ENCODE measurements at places on chromosomes 13 and 19. TPM values are rescaled to one million over a fixed set of nuclear protein-coding genes. Genes with fewer than 3 reads are reported as not detected.

Gene N4BP2L1
- polyA plus RNA-seq: 19.3 TPM

Gene CD209
- polyA plus RNA-seq: 1.4 TPM

Gene ZSCAN4
- polyA plus RNA-seq: not detected

Gene KCNN1
- 4.2 TPM for polyA plus RNA-seq

Gene ANKLE1
- polyA plus RNA-seq: 0.44 TPM

Gene ARHGAP35
- polyA plus RNA-seq: 48.4 TPM

Gene ZNF525
- 12.7 TPM for polyA plus RNA-seq

Gene CYP4F12
- polyA plus RNA-seq: 0.61 TPM

Gene NECTIN2
- polyA plus RNA-seq: 157 TPM

Gene LIM2
- 0.18 TPM for polyA plus RNA-seq

Gene EPS8L1
- polyA plus RNA-seq: 47.5 TPM

Gene HNRNPA1L2
- polyA plus RNA-seq: 23.8 TPM

Gene RGL3
- 47.6 TPM for polyA plus RNA-seq

Gene OR7D2
- polyA plus RNA-seq: not detected

Gene NAPA
- 160 TPM for polyA plus RNA-seq

Gene RETN
- 1.3 TPM for polyA plus RNA-seq

Gene FAAP24
- polyA plus RNA-seq: 3.8 TPM

Gene ZNF586
- 20.8 TPM for polyA plus RNA-seq

Gene KL
- 54.7 TPM for polyA plus RNA-seq

Gene RNF17
- 0.18 TPM for polyA plus RNA-seq

Gene QPCTL
- 7.5 TPM for polyA plus RNA-seq

Gene TLE6
- polyA plus RNA-seq: 6.9 TPM

Gene GDF15
- polyA plus RNA-seq: 5.2 TPM

Gene TMPRSS9
- 0.27 TPM for polyA plus RNA-seq

Gene ACP5
- polyA plus RNA-seq: 12.6 TPM

Gene CD33
- 1.5 TPM for polyA plus RNA-seq

Gene LAIR1
- 5.1 TPM for polyA plus RNA-seq

Gene YJEFN3
- 3.3 TPM for polyA plus RNA-seq

Gene ZNF613
- polyA plus RNA-seq: 16.5 TPM

Gene PSG6
- 0.10 TPM for polyA plus RNA-seq

Gene CYP2A6
- not detected for polyA plus RNA-seq

Gene SIGLEC8
- polyA plus RNA-seq: not detected

Gene IZUMO4
- polyA plus RNA-seq: 6.1 TPM

Gene NCR1
- 0.19 TPM for polyA plus RNA-seq

Gene DNMT1
- 102 TPM for polyA plus RNA-seq

Gene PCDH17
- polyA plus RNA-seq: 18.7 TPM

Gene PRDX2
- 296 TPM for polyA plus RNA-seq

Gene RNF113B
- polyA plus RNA-seq: not detected

Gene CLC
- polyA plus RNA-seq: 0.97 TPM

Gene BRCA2
- 7.3 TPM for polyA plus RNA-seq

Gene DMRTC2
- polyA plus RNA-seq: not detected

Gene KLK2
- polyA plus RNA-seq: 0.22 TPM

Gene ANGPTL8
- not detected for polyA plus RNA-seq

Gene CCDC8
- 52.8 TPM for polyA plus RNA-seq

Gene ARHGAP33
- 16.1 TPM for polyA plus RNA-seq

Gene ZNF573
- polyA plus RNA-seq: 12.5 TPM

Gene KCNN4
- 1.5 TPM for polyA plus RNA-seq

Gene SPINT2
- 350 TPM for polyA plus RNA-seq

Gene S1PR2
- polyA plus RNA-seq: 9.6 TPM

Gene SIAH3
- 0.79 TPM for polyA plus RNA-seq

Gene CEACAM4
- polyA plus RNA-seq: 0.16 TPM

Gene RAP2A
- polyA plus RNA-seq: 42.2 TPM

Gene PLIN5
- polyA plus RNA-seq: 2.3 TPM

Gene EID2
- 23.2 TPM for polyA plus RNA-seq

Measured in right renal cortex interstitium (tissue), 3 donors.